CD4-positive, alpha-beta T cell (primary cell): ENCODE measurements at places on chromosomes 11 and 22. TPM values are rescaled to one million over a fixed set of nuclear protein-coding genes. Genes with fewer than 3 reads are reported as not detected.

The SLC25A45 gene
- total RNA-seq: 40.0 TPM

The OR4D11 gene
- total RNA-seq: not detected

The ENTHD1 gene
- total RNA-seq: 0.47 TPM

The KCTD14 gene
- total RNA-seq: 0.34 TPM

The OR56A1 gene
- not detected for total RNA-seq
